Amniotic epithelial cell (primary cell): ENCODE measurements at places on chromosomes 12 and 14.
A peak's percentile ranks its signal among the peaks of the same experiment; 100 is the strongest.

GRCh38 chr14:23071244-23071920, 14.1 kb upstream of the CDH24 start:
- peak; percentile 96 for DNase-seq

DNA sequence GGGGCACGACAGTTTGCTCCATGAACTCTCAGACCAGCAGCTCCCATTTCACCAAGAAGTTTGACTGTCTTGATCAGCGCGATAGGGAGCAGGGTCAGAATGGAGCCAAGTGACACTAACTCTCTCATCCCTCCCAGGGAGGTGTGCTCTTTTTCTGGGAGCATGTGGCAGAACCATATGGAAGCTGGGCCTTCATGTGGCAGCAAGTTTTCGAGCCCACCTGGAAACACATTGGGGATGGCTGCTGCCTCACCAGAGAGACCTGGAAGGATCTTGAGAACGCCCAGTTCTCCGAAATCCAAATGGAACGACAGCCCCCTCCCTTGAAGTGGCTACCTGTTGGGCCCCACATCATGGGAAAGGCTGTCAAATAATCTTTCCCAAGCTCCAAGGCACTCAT, 24.0 kb downstream of the ITGA7 start:
- no peak for DNase-seq

DNA sequence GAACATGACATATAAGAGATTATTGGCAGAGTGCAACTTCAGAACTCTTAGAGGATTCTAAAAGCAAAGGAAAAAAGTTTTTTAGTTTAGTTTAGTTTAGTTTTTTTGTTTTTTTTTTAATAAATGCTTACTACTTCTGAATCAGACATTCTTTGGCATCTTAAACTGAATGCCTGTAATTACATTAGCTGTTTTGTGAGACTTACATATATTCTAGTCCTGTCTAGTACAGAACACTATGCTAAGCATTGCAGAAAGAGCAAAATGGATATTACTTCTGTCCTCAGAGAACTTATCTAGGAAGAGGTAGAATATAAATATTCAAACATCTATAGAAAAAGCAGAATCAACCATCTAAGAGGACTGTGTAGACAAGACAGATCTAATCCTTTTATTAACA, 133.2 kb downstream of the RAD51B start:
- DNase-seq = no peak

GRCh38 chr14:99596772-99597171, 7.2 kb downstream of the CCDC85C start:
- DNase-seq = no peak

GRCh38 chr14:92923744-92924103, 774 bp downstream of the CHGA start:
- no peak for DNase-seq

GRCh38 chr14:38716926-38717325, 386.1 kb downstream of the SEC23A start:
- no peak for DNase-seq

DNA sequence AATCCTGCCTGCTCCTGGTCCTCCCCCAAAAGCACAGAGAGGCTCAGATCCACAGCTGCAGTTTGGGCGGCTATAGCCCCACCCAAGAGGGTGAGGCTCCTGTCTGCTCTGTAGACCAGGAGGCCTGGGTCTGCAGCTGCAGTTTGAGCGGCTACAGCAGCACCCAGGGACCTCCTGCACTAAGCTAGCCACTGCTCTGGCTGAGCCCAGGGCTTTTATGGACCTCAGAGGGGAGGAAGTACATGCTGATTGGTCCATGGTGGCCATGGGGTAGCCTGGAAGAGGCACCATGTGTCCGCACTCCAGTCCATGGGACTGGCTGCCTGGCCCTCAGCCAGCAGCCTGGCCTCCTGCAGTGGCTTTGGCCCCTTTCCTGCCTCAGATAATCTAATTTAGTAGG, 49.6 kb upstream of the GSC start:
- no peak for DNase-seq

DNA sequence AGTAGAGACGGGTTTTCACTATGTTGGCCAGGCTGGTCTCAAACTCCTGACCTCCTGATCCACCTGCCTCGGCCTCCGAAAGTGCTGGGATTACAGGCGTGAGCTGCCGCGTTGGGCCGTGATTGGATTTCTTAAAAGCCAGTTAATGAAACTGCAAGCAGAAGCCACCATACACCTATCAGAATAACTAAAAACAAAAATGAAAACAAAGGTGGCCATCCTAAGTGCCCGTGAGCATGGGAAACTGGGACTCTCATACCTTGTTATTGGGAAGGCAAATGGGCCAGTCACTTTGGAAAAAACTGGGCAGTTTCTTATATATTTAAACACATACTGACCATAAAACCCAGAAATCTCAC, 7.7 kb upstream of the TCTN1 start:
- no peak for DNase-seq

DNA sequence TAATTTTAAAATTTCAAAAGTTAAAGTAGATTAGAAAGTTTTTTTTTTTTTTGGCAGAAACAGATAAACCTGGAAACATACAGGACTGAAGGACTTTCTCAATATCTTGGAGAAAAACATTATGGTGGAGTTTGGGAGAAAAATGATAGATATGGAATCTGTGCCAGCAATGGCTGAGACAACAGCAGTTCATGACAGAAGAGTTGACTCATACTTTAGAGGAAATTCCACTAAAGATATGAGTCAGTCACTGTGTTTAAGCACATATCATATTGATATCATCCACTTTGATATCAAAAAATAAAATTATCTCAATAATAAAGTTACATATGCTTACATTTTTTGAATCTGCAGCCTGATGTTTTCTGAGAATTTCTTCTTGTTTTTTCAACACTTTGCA, 193.9 kb upstream of the OR4E1 start:
- DNase-seq = peak; percentile 72

GRCh38 chr12:5402009-5402935, 29.6 kb upstream of the NTF3 start:
- DNase-seq = no peak

DNA sequence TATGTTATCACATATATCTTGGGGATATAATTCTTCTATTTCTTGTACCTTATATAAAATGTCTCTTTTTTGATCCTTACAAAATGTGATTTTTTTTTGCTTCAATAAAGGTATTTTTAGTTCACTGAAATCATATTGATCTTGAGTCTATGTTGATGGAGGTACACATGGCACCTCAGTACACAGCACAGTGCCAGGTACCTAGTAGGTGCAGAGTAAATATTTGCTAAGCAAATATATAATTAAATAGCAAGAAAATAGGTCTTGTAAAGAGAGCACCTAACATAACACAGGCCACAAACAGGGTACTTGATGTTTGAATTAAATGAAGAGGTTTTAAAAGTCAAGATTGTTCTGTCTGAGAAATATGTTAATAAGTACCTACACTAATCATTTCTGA, 69.7 kb downstream of the CIT start:
- DNase-seq = no peak

DNA sequence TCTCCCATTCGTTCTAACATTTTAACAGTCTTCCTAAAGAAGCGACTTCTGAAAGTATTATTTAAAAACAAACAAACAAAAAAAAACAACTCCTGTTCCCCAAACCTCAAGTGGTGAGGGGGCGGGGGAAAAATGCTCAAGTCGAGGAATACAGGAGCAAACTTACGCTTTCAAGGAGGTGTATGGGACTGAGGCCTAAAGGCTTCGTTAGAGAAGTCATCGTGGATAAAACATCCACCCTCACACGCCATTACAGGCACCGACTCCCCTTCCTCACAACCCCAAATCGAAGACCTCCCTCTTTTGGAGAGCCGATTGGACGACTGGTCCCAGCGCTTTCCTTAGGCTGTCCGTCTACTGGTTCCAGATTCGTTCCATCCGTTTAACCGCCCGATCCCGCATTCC, 693 bp downstream of the CBX5 start:
- DNase-seq = no peak

DNA sequence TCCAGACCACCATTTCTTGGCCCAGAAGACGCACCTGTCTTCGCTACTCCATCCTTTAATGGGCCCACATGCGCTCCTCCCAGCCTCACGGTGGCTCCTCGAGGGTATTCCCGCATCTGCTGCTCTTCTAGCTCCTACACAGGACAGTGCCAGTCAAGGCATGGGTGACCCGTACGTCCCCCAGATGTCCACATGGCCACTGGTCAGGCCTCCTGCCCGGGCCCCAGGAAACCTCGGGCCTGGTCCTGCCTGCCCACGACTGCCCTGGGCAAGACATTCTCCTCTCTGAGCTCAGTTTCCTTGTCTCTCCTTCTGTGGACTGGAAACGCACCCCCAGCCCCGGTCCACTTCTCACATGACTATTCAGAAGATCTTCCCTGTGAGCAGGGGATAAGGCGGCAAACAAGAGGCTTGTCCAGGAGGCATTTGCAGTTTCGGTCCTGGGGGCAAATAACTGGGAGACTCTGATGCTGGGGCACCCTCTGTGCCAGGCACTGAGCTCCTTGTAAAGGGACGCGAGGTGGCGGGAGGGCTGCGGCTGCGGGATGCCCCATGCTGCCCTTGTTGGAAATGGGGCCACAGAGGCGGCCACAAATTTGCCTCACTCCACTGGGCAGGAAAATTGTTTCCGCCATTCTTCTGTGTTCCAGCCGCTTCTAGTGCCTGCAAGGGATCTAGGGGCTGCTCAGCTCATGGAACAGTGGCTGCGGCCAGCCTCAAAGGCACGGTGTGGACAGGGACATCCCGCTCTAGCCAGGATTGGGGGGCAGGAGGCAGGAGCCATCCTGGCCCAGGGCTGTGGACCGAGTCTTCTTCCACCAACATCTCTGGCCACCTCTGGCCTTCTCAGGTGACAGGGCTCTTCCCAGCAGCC, 6.8 kb upstream of the BEGAIN start:
- no peak for DNase-seq
